Activated CD8-positive, alpha-beta memory T cell treated with anti-CD3 and anti-CD28 coated beads for 24 hours (primary cell): ENCODE measurements at places on chromosomes 16 and 17.

GRCh38 chr17:78872486-78872885 is 30.5 kb downstream of the CEP295NL start:
- no peak for DNase-seq

- DNase-seq = no peak
Measured at GRCh38 chr16:56450275-56450985, 702 bp downstream of the NUDT21 start.

- no peak for DNase-seq
Measured at GRCh38 chr16:21336231-21336630, 58.1 kb upstream of the CRYM start.

DNA sequence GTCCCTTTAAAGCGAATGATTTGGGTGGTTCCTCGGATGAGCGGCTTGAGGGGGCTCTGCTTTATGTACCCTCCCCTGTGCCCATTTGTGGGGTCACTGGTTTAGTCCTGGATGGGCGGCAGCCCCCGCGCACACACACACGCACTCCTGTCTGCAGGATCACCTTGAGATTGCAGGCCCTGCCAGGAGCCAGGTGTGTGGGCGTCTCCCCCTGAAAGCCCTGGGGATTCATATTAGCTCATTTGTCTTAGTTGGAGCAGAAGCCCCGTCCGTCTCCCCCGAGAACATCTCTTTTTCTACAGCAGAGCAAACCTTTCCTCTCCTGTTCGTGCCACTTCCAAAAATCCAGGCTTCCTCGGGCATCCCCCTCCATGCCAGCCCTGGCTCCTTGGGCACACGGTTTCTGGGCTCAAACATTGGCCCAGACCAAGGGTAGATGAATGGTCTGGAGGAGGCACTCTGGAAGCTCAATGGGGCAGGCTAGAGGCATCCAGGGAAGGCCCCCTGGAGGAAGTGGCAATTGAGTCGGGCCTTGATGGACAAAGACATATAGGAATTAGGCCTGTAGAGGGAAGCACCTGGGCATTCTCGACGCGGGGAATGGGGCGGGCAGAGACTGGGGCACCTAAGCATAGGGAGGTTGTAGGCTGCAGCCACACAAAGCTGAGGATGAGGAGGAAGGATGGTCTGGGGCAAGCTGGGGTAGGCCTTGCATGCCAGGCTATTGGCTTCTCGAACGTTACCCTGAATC is 218.5 kb upstream of the GSE1 start:
- DNase-seq = peak; percentile 52

GRCh38 chr17:73350864-73351263 is 39.1 kb upstream of the CDC42EP4 start:
- DNase-seq = no peak

- peak; percentile 87 for DNase-seq
Measured at GRCh38 chr17:42112552-42113176, at the start of gene DHX58. Gene DHX58 (minus strand): TSS chr17:42112714. CDS start chr17:42111892, 822 bp downstream.

DNA sequence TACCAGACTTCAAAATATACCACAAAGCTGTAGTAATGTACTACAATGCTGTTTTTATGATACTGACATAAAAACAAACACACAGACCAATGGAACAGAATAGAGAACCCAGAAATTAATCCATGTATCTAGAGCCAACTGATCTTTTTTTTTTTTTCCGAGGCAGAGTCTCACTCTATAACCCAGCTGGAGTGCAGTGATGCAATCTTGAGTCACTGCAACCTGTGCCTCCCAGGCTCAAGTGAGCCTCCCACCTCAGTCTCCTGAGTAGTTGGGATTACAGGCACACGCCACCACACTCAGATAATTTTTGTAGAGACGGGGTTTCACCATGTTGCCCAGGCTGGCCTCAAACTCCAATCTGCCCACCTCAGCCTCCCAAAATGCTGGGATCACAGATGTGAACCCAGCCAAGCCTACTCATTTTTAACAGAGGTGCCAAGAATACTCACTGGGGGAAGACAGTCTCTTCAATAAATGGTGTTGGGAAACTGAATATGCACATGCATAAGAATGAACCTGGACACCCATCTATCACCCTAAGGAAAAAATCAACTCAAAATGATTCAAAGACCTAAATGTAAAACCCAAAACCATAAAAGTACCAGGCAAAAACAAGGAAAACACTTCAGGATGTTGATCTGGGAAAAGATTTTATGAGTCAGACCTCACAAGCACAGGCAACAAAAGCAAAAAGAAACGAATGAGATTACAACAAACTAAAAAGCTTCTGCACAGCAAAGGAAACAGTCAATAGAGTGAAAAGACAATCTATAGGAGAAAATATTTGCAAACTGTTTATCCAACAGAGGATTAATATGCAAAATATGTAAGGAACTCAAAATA is 63.1 kb downstream of the STX8 start:
- DNase-seq = no peak

DNA sequence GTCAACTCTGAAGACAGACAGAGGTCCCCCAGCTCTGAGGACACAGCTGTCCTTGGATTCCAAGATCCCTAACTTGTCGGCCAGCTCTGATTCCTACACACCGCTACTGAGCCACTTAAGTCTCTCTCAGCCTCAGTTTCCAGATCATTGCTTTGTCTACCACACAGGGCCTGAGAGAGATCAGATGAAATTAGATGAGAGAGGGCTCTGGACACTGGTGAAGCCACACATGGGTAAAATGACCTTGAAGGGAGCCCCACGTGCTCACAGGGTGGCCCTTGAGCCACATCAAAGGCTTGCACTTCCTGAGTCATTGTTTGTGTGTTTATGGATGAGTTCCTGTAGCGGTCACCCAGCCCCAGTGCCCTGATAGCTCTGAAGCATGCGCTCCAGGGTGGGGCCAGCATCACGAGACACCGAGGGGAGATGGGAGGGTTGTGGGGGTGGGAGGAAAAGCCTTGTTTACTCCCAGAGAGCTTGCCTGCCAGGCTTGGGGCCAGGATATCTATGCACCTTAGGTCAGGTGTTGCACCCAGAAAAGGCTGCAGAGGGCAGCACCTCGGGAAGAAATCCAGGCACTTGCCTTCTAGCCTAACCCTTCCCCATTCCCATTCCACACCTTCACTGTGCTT is 32.7 kb upstream of the SLC6A2 start:
- no peak for DNase-seq

GRCh38 chr17:28348979-28349378 is 8.3 kb downstream of the POLDIP2 start:
- DNase-seq = no peak

GRCh38 chr16:81216706-81217105 is 21.8 kb upstream of the BCO1 start:
- no peak for DNase-seq

DNA sequence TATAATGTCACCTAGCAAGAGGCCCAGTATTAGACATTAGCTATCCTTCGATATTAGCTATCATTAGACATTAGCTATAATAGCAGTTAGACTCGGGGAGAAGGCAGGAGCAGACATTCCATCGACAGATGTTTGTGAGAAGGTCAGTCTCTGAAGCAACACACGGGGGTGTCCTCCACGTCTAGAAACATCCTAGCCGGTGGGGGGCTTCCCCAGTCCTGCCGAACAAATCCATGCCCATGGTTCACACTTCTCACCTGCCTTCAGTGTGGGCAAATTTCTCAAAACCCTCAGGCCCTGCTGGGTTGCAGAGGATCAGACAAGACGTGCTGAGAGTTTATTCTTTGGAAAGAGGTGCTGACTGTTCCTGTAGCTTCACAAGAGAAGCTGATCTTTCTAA is 151.1 kb downstream of the IRF8 start:
- DNase-seq = no peak
